ENCODE measurements at places on chromosomes 11 and 22. TPM values are rescaled to one million over a fixed set of nuclear protein-coding genes. Genes with fewer than 3 reads are reported as not detected.

FAM111B gene
- 0.53 TPM for total RNA-seq

- no peak overlapping the region for H3K4me3 ChIP-seq
- no peaks in the 10 kb centered on the region for H3K36me3 ChIP-seq
- H3K27me3 ChIP-seq, result no peaks in the 10 kb centered on the region
- no peak for DNase-seq
Observed at GRCh38 chr11:70951139-70951804, 301.1 kb downstream of the SHANK2 start.

OR52H1 gene
- total RNA-seq, result not detected

DNA sequence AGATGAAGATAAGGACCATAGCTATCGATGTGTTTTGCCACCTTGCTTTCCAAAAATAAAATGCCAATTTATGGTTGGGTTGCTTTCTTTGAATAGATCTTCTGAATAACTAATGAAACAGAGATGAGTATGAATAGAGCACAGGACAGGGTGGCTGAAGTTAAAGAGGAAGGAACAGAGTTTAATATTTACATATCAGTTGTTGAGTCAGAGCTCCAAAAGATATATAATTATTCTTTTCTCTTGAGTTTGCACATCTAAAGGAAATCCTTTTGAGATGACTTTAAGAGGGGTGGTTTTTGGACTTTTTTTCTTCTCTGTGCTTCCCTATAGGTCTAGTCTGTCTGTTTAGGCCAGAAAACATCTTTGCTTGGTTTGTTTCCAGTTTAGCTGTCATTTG lies 115.2 kb downstream of the DDX10 start:
- H3K36me3 ChIP-seq, result no peaks in the 10 kb centered on the region
- H3K27ac ChIP-seq, result no peak overlapping the region
- no peaks in the 10 kb centered on the region for H3K4me1 ChIP-seq
- DNase-seq, result no peak
- no peaks in the 10 kb centered on the region for H3K27me3 ChIP-seq
- no peak overlapping the region for H3K4me3 ChIP-seq

Measured in CD4-positive, alpha-beta memory T cell (primary cell).